ENCODE measurements at places on chromosomes 16 and 17.

GRCh38 chr16:339680-340079 is 12.8 kb downstream of the AXIN1 start:
- peaks cover 12% of the 10 kb centered on the region for H3K36me3 ChIP-seq
- no peak overlapping the region for H3K4me3 ChIP-seq
- no peaks in the 10 kb centered on the region for H3K27me3 ChIP-seq
- peak overlapping the region; percentile 30 for H3K27ac ChIP-seq

DNA sequence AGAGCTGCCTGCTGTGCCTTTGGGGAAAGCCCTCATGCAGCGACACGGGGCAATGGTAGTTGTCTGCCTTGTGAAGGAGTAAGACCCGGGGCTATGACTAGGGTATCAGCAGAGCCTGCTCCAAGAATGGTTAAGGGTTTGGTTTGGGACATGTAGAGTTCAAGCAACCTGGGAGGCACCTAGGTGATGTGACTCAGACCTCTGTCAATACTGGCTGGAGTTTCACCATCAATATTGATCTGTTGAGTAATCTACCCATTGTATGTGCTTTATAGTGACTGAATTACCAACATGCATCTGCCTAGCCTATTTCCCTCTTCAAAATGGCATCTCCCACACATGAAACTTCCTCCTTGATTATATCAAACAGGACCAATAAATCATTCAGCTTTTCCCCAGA is 398.4 kb upstream of the HSBP1 start:
- H3K27me3 ChIP-seq: no peaks in the 10 kb centered on the region
- H3K4me3 ChIP-seq: no peak overlapping the region
- H3K27ac ChIP-seq: no peak overlapping the region
- H3K36me3 ChIP-seq: no peaks in the 10 kb centered on the region
- no peaks in the 10 kb centered on the region for H3K4me1 ChIP-seq

DNA sequence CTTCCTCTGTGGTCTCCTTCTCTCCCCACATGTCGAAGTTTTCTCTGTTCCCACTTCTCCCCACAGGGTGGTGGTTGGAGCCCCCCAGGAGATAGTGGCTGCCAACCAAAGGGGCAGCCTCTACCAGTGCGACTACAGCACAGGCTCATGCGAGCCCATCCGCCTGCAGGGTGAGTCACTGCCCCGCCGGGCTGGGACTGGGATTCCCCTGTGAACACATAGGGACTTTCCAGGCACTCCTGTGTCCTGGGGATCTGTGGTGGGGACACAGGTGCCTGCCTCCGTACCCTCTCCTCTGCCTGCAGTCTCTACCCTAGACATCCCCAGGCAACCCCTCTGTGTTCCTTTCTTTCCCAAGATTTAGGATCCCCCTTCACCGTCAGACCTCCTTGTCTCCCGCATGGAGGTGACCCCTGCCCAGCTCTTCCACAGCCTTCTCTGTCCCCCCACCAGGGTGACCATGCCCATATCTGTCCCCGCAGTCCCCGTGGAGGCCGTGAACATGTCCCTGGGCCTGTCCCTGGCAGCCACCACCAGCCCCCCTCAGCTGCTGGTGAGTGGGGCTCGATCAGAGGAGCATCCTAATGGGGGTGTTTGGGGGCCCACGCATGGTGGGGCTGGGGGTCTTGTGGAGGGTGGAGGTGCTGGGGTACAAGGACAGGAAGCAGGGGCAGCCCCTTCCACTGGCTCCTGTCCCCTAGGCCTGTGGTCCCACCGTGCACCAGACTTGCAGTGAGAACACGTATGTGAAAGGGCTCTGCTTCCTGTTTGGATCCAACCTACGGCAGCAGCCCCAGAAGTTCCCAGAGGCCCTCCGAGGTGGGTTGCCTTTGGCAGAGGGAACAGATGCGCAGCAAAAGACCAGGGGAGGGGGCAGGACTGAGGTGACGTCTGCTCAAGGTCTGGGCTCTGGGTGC is 5.8 kb downstream of the ITGAM start:
- H3K27me3 ChIP-seq: no peaks in the 10 kb centered on the region
- H3K36me3 ChIP-seq: peaks cover 15% of the 10 kb centered on the region
- no peak overlapping the region for H3K4me3 ChIP-seq
- DNase-seq: peak; percentile 79
- H3K27ac ChIP-seq: no peak overlapping the region
- peaks cover 56% of the 10 kb centered on the region for H3K4me1 ChIP-seq

DNA sequence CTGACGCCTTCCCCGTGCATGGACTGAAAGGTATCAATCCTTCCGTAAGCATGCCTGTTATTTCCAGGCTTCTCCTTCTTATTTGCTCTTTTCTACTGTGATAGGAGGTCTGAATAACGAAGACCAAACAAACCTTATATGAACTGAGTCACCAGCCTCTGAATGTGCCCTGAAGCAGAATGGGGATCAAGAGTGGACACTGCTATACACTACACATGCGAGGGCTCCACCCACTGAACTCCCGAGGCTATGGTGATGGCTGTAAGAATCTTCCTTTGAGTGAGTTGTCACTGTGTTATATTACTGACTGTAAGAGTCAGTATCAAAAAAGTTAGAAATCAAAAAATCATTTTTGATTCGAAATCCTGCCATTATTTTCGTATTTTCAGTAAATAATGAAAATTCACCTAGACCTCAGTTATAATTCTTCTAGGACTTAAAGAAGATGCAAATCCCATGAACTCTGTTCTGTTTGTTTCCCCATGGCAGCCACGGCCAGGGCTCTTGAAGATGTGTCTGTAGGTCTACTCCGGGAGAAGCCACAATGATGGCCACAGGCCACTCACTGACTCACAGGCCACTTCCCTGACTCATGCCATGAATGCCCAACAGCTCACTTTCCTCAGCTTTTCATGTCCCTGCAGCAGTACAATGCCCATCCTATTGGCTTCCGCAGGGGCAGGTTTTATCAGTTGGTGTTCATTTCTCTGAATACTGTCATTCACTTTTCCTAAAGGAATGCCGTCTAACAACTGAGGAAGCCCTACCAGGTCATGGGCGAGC is 54.7 kb downstream of the ZZEF1 start:
- no peaks in the 10 kb centered on the region for H3K27me3 ChIP-seq
- no peak overlapping the region for H3K4me3 ChIP-seq
- H3K4me1 ChIP-seq: no peaks in the 10 kb centered on the region
- no peak overlapping the region for H3K27ac ChIP-seq
- no peak for DNase-seq
- peaks cover 76% of the 10 kb centered on the region for H3K36me3 ChIP-seq

DNA sequence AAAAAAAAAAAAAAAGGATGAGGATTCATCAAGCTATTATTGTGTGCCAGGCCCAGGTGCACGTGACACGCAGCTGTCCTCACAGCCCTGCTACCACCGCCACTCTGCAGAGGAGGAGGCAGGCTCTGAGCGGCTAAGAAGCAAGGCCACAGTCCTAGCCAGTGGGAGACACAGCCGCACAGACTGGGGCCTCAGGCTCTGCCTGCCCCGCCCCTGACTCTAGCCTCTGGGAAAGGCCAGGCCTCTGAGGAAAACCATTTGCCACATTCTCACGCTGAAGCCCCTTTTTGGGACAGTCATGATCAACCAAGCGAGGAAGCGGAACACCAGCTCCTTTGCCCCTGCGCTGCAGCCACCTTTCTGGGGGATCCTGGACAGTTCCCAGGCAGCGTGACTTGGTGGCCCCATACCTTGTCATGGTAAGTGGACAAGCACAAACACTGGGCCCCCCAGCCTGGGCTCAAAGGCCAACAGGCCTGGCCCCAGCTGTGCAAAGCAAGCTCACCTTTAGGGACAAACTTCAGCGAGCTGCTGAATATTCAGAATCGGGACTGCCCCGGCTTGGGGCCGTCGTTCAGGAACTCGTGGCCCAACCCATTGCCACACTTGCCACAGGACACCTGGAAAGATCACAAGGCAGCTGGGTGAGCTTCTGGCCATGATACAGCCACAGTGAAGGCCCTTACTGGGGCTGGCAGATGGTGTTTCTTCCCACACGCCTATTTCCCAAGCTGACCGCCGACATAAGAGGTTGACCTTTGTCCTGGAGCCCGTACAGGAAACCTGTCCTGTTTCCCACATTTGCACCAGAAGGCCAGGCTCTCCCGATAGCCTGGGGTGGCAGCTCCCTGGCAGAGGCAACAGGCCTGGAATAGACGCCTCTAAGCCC is 2.5 kb downstream of the MSRB1 start:
- no peaks in the 10 kb centered on the region for H3K27me3 ChIP-seq
- DNase-seq: no peak
- H3K36me3 ChIP-seq: peaks cover 12% of the 10 kb centered on the region
- H3K4me3 ChIP-seq: no peak overlapping the region

GRCh38 chr16:85491058-85491771 is 121.9 kb upstream of the GSE1 start:
- no peaks in the 10 kb centered on the region for H3K4me1 ChIP-seq
- peak; percentile 61 for DNase-seq
- H3K27me3 ChIP-seq: no peaks in the 10 kb centered on the region
- no peaks in the 10 kb centered on the region for H3K36me3 ChIP-seq
- no peak overlapping the region for H3K4me3 ChIP-seq

DNA sequence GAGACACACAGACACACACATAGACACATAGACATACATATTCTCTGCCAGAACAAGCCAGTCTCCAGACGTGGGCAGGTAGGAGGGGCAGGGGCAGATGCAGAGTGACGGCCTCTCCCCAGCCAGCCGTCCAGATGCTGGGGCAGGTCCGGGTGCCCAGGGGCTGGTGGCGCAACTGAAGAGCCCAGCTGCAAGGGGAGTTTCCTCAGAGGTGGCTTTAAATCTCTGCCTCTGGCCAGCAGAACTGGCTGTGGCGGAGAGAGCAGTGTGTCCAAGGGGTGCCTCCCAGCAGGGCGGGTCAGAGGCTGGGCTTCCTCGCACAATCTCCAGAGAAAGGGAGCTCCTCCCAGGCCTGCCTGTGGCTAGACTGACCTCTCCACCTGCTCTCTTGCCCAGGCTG is 9.4 kb upstream of the GCGR start:
- no peaks in the 10 kb centered on the region for H3K27me3 ChIP-seq
- DNase-seq: no peak
- H3K4me1 ChIP-seq: no peaks in the 10 kb centered on the region
- no peak overlapping the region for H3K27ac ChIP-seq
- no peaks in the 10 kb centered on the region for H3K36me3 ChIP-seq
- H3K4me3 ChIP-seq: no peak overlapping the region

DNA sequence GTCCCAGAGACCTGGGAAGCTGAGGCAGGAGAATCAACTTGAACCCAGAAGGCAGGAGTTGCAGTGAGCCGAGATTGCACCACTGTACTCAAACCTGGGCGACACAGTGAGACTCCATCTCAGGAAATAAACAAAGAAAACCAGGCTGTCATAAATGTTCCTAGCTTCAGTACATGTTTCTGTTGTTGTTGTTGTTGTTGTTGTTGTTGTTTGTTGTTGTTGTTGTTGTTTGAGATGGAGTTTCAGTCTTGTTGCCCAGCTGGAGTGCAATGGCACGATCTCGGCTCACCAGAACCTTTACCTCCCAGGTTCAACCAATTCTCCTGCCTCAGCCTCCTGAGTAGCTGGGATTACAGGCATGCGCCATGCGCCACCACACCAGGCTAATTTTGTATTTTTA is 452.5 kb downstream of the HS3ST3B1 start:
- no peaks in the 10 kb centered on the region for H3K4me1 ChIP-seq
- peaks cover 17% of the 10 kb centered on the region for H3K27me3 ChIP-seq
- no peak overlapping the region for H3K27ac ChIP-seq
- H3K4me3 ChIP-seq: no peak overlapping the region
- no peak for DNase-seq
- no peaks in the 10 kb centered on the region for H3K36me3 ChIP-seq

DNA sequence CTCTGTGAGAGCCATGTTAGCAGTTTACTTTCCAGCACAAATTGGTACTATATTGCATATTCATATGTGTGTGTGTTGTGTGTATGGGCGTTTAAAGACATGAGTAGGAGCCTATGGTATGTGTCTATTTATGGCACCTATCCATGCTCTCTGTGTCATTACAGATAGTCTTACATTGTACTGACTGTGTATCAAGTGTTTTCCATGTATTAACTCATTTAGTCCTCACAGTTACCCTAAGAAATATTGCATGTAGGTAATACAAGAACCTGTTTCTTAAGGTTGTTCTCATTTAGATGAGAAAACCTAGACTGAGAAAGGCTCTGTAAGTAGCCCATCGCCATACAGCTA is 1.6 kb downstream of the ALG1 start:
- no peak for DNase-seq
- H3K27me3 ChIP-seq: no peaks in the 10 kb centered on the region
- peaks cover 18% of the 10 kb centered on the region for H3K4me1 ChIP-seq
- H3K4me3 ChIP-seq: no peak overlapping the region
- H3K36me3 ChIP-seq: no peaks in the 10 kb centered on the region
- H3K27ac ChIP-seq: no peak overlapping the region

- DNase-seq: peak; percentile 72
- H3K27ac ChIP-seq: peak overlapping the region; percentile 99
- no peaks in the 10 kb centered on the region for H3K27me3 ChIP-seq
- peaks cover 19% of the 10 kb centered on the region for H3K36me3 ChIP-seq
- H3K4me1 ChIP-seq: peaks cover 78% of the 10 kb centered on the region
- H3K4me3 ChIP-seq: peak overlapping the region; percentile 91
Measured at GRCh38 chr17:45227101-45227925, 5.6 kb downstream of the FMNL1 start.

- H3K36me3 ChIP-seq: no peaks in the 10 kb centered on the region
- no peak overlapping the region for H3K27ac ChIP-seq
- H3K4me3 ChIP-seq: no peak overlapping the region
- no peak for DNase-seq
- no peaks in the 10 kb centered on the region for H3K4me1 ChIP-seq
- H3K27me3 ChIP-seq: no peaks in the 10 kb centered on the region
Measured at GRCh38 chr16:7839568-7839967, 506.9 kb downstream of the RBFOX1 start.

GRCh38 chr16:51719376-51719775 is 568.3 kb upstream of the SALL1 start:
- H3K27ac ChIP-seq: no peak overlapping the region
- H3K36me3 ChIP-seq: no peaks in the 10 kb centered on the region
- no peak overlapping the region for H3K4me3 ChIP-seq
- no peaks in the 10 kb centered on the region for H3K4me1 ChIP-seq

DNA sequence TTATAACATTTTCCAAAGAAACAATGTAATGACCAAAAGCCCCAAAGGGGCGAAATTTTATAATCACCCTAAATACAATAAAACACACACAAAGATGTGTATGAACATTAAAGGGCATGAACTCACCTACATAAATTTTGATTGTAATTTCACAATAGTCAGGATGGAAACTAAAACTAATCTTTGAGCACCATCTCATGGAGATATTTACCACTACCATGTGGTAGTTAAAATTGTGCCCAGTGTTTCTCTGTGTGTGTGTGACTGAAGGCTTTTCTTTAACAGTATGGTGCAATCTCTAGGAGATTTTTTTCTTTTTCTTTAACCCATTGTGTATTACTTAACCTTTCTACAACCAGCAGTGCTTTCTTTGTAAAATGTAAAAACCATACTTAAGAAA is 19.7 kb upstream of the MEIOC start:
- DNase-seq: peak; percentile 43
- no peaks in the 10 kb centered on the region for H3K4me1 ChIP-seq
- H3K27me3 ChIP-seq: no peaks in the 10 kb centered on the region
- H3K4me3 ChIP-seq: no peak overlapping the region

- no peak overlapping the region for H3K27ac ChIP-seq
- no peak overlapping the region for H3K4me3 ChIP-seq
- H3K27me3 ChIP-seq: no peaks in the 10 kb centered on the region
- H3K36me3 ChIP-seq: no peaks in the 10 kb centered on the region
Measured at GRCh38 chr16:12998361-12999085, 97.1 kb downstream of the SHISA9 start.

Measured in B cell (primary cell).